ENCODE measurements at places on chromosomes 4 and X. TPM values are rescaled to one million over a fixed set of nuclear protein-coding genes. Genes with fewer than 3 reads are reported as not detected.

STBD1 gene
- total RNA-seq: 5.8 TPM

SLC6A14 gene
- not detected for total RNA-seq

SHISA3 gene
- total RNA-seq: 0.60 TPM

DNA sequence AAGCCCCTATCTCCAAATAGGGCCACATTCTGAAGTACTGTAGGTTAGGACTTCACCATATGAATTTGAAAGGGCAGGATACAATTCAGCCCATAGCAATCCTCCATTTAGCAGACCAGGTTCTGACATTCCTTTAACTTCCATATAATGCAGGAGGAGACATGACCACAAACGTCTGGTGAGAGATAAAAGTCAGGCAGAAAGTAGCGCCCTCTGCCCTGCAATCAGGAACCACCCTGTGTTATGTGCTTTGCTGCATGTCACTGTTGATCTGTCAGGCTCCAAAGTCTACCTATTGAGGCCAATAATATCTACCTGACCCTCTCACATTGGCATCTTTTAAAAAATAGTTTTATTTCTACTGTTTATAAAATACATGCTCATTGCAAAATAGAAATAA lies 30.2 kb upstream of the SEPSECS start:
- no peaks in the 10 kb centered on the region for H3K36me3 ChIP-seq
- H3K27me3 ChIP-seq: no peaks in the 10 kb centered on the region
- H3K27ac ChIP-seq: no peak overlapping the region
- no peak overlapping the region for H3K4me3 ChIP-seq
- H3K4me1 ChIP-seq: peaks cover 5% of the 10 kb centered on the region

- no peak overlapping the region for H3K4me3 ChIP-seq
- no peak overlapping the region for H3K27ac ChIP-seq
- H3K27me3 ChIP-seq: no peaks in the 10 kb centered on the region
- no peak for DNase-seq
- H3K4me1 ChIP-seq: peaks cover 13% of the 10 kb centered on the region
- H3K36me3 ChIP-seq: peaks cover 4% of the 10 kb centered on the region
Observed at GRCh38 chrX:14798805-14799397, 74.0 kb downstream of the FANCB start.

DNA sequence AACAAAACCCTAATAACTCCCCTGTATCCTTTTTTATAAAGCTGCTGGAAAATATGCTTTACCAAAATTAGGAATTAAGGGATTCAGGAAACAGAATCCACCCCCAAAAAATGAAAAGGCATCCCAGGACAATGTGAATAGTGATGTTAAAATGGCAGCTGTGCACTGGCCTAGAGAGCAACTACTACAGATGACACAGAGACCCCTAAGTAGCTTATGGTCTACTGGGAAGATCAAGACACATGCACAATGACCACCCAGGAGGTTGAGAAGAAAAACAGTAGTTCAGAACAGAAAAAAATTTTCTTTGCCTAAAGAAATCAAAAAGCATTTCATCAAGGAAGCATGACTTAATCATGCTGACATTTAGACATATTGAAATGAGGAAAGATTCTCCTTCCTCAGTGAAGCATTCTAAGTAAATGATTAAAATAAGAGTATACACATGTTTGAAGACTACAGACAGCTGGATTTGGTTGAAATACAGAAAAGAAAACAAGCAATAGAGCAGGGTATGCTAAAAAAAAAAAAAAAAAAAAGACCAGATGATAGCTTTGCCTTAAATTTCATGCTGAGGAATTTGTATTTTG lies 117.3 kb downstream of the WDFY3 start:
- no peak overlapping the region for H3K4me3 ChIP-seq
- no peaks in the 10 kb centered on the region for H3K4me1 ChIP-seq
- H3K27me3 ChIP-seq: peaks cover 1% of the 10 kb centered on the region
- H3K36me3 ChIP-seq: no peaks in the 10 kb centered on the region

GRCh38 chr4:23382879-23383278 lies 507.0 kb downstream of the PPARGC1A start:
- no peak overlapping the region for H3K4me3 ChIP-seq
- H3K4me1 ChIP-seq: no peaks in the 10 kb centered on the region
- H3K27ac ChIP-seq: no peak overlapping the region
- H3K27me3 ChIP-seq: no peaks in the 10 kb centered on the region
- H3K36me3 ChIP-seq: no peaks in the 10 kb centered on the region
- DNase-seq: no peak

GRCh38 chr4:175651756-175652310 lies 160.2 kb downstream of the GPM6A start:
- H3K27me3 ChIP-seq: no peaks in the 10 kb centered on the region
- no peak overlapping the region for H3K27ac ChIP-seq
- no peak overlapping the region for H3K4me3 ChIP-seq
- no peaks in the 10 kb centered on the region for H3K4me1 ChIP-seq
- no peaks in the 10 kb centered on the region for H3K36me3 ChIP-seq

DNA sequence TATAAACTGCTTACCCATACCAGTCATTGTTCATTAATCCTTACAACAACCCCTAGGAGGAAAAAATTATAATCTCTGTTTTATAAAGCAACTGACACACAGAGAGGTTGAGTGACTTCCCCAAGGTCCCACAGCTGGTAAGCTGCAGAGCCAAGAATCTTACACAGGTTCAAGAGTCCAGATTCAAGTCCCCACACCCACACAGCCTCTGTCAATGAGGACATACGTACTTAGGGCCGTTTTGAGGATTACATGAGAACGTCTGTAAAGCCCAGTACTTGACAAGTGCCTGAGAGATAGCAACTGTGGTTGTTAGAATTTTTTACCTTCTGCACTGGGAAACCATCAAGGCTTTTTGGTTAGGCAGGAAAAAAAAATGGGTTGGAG lies 556 bp upstream of the SLC25A43 start:
- H3K27ac ChIP-seq: peak overlapping the region; percentile 71
- H3K36me3 ChIP-seq: no peaks in the 10 kb centered on the region
- peak overlapping the region; percentile 77 for H3K4me3 ChIP-seq

GRCh38 chr4:69811166-69811565 lies 48.8 kb downstream of the SULT1E1 start:
- H3K27ac ChIP-seq: no peak overlapping the region
- no peak for DNase-seq
- no peaks in the 10 kb centered on the region for H3K36me3 ChIP-seq
- H3K27me3 ChIP-seq: no peaks in the 10 kb centered on the region

- H3K27ac ChIP-seq: no peak overlapping the region
- H3K4me3 ChIP-seq: peak overlapping the region; percentile 62
- no peaks in the 10 kb centered on the region for H3K27me3 ChIP-seq
- H3K4me1 ChIP-seq: peaks cover 17% of the 10 kb centered on the region
- no peaks in the 10 kb centered on the region for H3K36me3 ChIP-seq
Observed at GRCh38 chrX:39613482-39613995, 484.2 kb downstream of the BCOR start.

- H3K36me3 ChIP-seq: no peaks in the 10 kb centered on the region
- no peak overlapping the region for H3K27ac ChIP-seq
- no peak overlapping the region for H3K4me3 ChIP-seq
- DNase-seq: no peak
- no peaks in the 10 kb centered on the region for H3K27me3 ChIP-seq
Observed at GRCh38 chr4:45946699-45947098, 177.2 kb downstream of the GABRG1 start.

DNA sequence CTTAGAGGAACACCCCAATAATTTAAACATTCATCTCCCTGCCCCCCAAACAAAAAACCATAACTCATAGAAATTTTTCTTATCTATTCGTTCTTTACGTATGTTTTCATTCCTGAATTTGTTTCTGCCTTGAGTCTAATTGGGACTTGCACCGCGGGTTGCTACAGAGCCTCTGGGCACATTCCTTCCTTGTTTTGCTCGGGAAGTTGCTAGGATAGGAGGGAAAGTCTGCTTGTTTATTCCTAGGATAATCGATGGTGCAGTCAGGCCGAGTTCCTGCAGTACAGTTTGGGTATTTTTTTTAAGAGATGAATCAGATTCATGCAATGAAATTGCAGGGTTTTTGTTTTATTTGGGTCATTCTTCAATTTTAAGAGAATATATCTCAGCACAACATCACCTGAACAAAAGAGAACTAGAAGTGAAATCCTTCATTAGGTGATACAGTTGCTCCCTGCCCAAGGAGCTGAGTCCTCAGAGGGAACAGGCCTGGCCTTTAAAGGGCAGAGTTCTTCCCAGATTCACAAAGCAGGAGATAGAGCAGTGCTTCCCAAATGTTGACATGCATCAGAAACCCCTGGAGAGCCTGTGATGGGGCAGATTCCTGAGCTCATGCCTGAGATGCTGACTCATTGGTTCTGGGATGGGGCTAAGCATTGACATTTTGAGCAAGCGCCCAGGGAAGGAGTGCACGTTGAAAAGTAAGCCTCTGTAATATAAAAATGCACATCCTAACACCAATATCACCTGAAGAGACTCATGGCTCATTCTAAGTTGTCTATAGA lies 114.9 kb upstream of the FAM9B start:
- peaks cover 5% of the 10 kb centered on the region for H3K27me3 ChIP-seq
- DNase-seq: no peak
- H3K36me3 ChIP-seq: peaks cover 13% of the 10 kb centered on the region
- peaks cover 10% of the 10 kb centered on the region for H3K4me1 ChIP-seq
- H3K4me3 ChIP-seq: no peak overlapping the region
- no peak overlapping the region for H3K27ac ChIP-seq
